ENCODE measurements at places on chromosomes 1 and 21. TPM values are rescaled to one million over a fixed set of nuclear protein-coding genes. Genes with fewer than 3 reads are reported as not detected.

DNA sequence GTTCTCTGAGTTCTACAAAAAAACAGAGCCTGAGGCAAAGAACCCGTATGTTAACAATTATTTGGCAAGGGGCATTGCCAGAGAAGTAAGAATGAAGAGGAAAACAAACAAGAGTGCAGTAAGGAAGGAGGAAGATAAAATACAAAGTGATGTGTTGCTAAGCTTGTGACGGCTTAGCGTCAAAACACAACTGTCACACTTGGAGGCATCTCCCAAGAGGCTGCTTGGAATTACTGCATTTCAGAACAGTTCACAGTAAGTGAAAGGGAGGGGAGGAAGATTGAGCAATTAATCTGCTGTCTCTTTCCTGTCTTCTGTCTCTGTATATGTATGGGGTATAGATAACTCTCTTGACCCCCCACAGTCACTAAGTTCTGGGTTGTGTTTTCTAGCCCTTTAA lies 1017.0 kb upstream of the TMPRSS15 start:
- no peak for DNase-seq

- no peak for DNase-seq
Observed at GRCh38 chr1:69592341-69592740, 24.6 kb downstream of the LRRC7 start.

DNA sequence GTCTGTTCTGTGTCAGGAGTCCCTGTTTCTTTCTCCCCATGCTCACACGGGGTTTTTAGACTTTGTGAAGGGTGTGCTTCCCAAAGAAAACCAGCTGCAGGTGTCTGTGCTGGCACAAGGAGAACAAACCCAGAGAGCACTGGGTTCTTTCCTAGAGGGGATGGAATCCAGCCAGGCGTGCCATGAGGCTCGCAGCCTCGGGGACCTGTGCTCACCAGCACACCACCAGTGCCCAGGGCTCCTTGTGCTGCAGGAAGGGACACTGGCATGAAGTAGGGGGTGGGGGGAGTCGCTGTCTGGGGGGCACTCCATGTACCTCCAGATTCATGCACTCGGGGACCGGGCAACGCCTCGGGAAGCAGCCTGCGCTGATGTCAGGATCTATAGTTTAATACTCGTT lies 57.9 kb downstream of the AGPAT3 start:
- no peak for DNase-seq

DNA sequence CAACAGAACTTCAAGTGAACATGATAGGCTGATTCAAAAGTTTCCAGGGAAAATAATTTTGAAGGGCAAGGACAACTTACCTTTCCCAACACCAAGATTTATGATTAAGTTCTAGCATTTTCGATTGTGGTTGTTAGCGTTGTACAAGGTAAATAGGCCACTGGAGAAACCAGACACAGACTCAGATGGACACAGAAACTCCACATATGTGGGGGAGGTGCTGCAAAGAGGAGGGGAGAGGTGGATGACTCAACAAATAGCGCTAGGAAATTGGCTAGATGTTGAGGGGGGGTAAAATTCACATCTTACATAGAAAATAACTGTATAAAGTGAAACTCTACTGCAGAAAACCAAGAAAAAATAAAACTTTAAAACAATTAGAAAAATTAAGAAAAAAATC lies 564.4 kb downstream of the MATN1 start:
- DNase-seq = no peak

- no peak for DNase-seq
Observed at GRCh38 chr1:6316240-6317097, 55.6 kb upstream of the GPR153 start.

- DNase-seq = no peak
Observed at GRCh38 chr21:34219334-34220060, 144.3 kb upstream of the KCNE2 start.

DNA sequence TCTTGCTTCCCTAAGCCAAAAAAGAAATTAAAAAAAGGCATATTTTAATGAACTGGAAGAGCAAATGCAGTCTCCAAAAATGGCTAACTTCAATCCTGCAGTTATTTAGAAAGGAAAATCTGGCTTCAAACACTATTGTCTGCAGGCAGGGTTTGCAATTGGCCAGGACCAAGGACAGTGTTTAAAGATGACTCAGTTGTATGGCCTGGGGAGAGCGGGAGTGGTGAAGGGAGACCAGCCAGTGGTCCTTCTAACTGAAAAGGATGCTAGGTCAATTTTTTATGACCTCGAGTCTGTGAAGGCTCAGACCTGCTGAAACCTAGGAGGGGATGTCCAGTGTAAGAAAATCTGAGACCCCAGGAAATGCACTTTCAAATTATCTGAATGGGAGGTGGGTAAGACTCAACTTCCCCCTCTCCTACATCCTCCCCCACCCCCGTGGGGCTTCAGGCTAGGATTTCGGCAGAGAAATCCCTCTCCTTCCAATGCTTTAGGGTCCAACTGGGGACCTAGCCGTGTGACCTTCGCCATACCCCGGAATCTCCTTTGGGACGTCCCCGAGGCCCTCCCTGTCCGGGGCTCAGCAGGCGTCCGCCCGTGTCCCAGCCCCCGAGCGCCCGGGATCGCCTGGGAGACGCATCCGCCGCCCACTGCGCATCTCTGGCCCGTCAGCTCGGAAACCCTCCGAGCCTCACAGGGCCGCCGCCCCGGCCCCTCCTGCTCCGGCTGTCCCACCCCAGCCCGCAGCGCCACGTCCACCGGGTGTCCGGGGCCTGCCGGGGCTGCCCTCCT lies 602 bp upstream of the RIMKLA start:
- DNase-seq = no peak

CAPZB gene
- 222 TPM for total RNA-seq

OTUD7B gene
- 23.2 TPM for total RNA-seq

NUDT4B gene
- 0.38 TPM for total RNA-seq

TEX38 gene
- not detected for total RNA-seq

Data from Right ventricle myocardium superior (tissue), 1 donor.